Epithelial cell of alveolus of lung (primary cell): ENCODE measurements at places on chromosomes 1 and 21. TPM values are rescaled to one million over a fixed set of nuclear protein-coding genes. Genes with fewer than 3 reads are reported as not detected.

Gene AZIN2
- 2.6 and 6.6 TPM in 2 replicates for total RNA-seq

Gene SPRR2B
- not detected in 2 replicates for total RNA-seq

Gene HSPB7
- total RNA-seq: 0.26 and 0.32 TPM in 2 replicates

Gene NTRK1
- under 0.01 and 0.56 TPM in 2 replicates for total RNA-seq

Gene FNDC10
- total RNA-seq: 5.6 and 6.3 TPM in 2 replicates

Gene LMX1A
- total RNA-seq: not detected in 2 replicates

Gene MROH9
- total RNA-seq: not detected in 2 replicates

Gene CTTNBP2NL
- 13.0 and 15.4 TPM in 2 replicates for total RNA-seq

Gene HES5
- total RNA-seq: not detected in 2 replicates

Gene FAM72B
- 3.6 TPM in 2 replicates for total RNA-seq

Gene TACSTD2
- 1.4 and 9.7 TPM in 2 replicates for total RNA-seq

Gene S100B
- total RNA-seq: 0.13 TPM in 1 of 2 replicates, not detected in the other

Gene SYT14
- 0.26 and 0.48 TPM in 2 replicates for total RNA-seq

Gene IGSF9
- 0.13 and 0.16 TPM in 2 replicates for total RNA-seq

Gene LHX8
- not detected in 2 replicates for total RNA-seq

Gene CHI3L2
- 0.48 TPM in 1 of 2 replicates, not detected in the other for total RNA-seq

Gene PLA2G2A
- not detected in 2 replicates for total RNA-seq

Gene CYP2J2
- 1.0 and 1.4 TPM in 2 replicates for total RNA-seq

Gene COL6A1
- total RNA-seq: 1,740 and 2,083 TPM in 2 replicates

Gene BACH1
- total RNA-seq: 28.6 and 37.4 TPM in 2 replicates

Gene PSEN2
- total RNA-seq: 8.1 and 12.4 TPM in 2 replicates

Gene ZSWIM5
- 0.08 and 0.65 TPM in 2 replicates for total RNA-seq

Gene MPL
- total RNA-seq: not detected in 2 replicates

Gene SYT2
- not detected in 2 replicates for total RNA-seq

Gene LRRC3
- total RNA-seq: 0.64 and 1.0 TPM in 2 replicates

Gene CFHR2
- not detected in 2 replicates for total RNA-seq

Gene FCRL4
- not detected in 2 replicates for total RNA-seq

Gene NEK2
- 4.5 and 15.0 TPM in 2 replicates for total RNA-seq

Gene CYP4B1
- not detected in 2 replicates for total RNA-seq

Gene GOLT1A
- total RNA-seq: 0.26 TPM in 1 of 2 replicates, not detected in the other

Gene TDRD5
- total RNA-seq: under 0.01 TPM in 1 of 2 replicates, not detected in the other

Gene PALMD
- 0.13 and 1.1 TPM in 2 replicates for total RNA-seq

Gene SPRR1A
- total RNA-seq: not detected in 2 replicates

Gene CHIT1
- not detected in 2 replicates for total RNA-seq

Gene LRRC38
- total RNA-seq: 0.39 TPM in 1 of 2 replicates, not detected in the other

Gene TDRD10
- total RNA-seq: not detected in 2 replicates

Gene DIO1
- total RNA-seq: not detected in 2 replicates

Gene HMCN1
- total RNA-seq: 4.6 and 6.9 TPM in 2 replicates

Gene LCA5L
- 1.2 and 2.4 TPM in 2 replicates for total RNA-seq

Gene LEPR
- total RNA-seq: 5.4 and 8.3 TPM in 2 replicates

Gene USP48
- total RNA-seq: 18.1 and 26.6 TPM in 2 replicates

Gene MFSD2A
- 0.32 and 10.3 TPM in 2 replicates for total RNA-seq

Gene SPRR2A
- not detected in 2 replicates for total RNA-seq

Gene ITLN2
- total RNA-seq: not detected in 2 replicates

Gene ODF2L
- total RNA-seq: 12.9 and 25.2 TPM in 2 replicates

Gene CD84
- total RNA-seq: not detected in 2 replicates

Gene DEPDC1
- total RNA-seq: 26.9 and 36.0 TPM in 2 replicates

Gene OR14A2
- not detected in 2 replicates for total RNA-seq
